Non-pigmented ciliary epithelial cell (primary cell): ENCODE measurements at places on chromosomes 6 and 20.

GRCh38 chr6:128507337-128508310, 12.8 kb downstream of the PTPRK start:
- no peak for DNase-seq

DNA sequence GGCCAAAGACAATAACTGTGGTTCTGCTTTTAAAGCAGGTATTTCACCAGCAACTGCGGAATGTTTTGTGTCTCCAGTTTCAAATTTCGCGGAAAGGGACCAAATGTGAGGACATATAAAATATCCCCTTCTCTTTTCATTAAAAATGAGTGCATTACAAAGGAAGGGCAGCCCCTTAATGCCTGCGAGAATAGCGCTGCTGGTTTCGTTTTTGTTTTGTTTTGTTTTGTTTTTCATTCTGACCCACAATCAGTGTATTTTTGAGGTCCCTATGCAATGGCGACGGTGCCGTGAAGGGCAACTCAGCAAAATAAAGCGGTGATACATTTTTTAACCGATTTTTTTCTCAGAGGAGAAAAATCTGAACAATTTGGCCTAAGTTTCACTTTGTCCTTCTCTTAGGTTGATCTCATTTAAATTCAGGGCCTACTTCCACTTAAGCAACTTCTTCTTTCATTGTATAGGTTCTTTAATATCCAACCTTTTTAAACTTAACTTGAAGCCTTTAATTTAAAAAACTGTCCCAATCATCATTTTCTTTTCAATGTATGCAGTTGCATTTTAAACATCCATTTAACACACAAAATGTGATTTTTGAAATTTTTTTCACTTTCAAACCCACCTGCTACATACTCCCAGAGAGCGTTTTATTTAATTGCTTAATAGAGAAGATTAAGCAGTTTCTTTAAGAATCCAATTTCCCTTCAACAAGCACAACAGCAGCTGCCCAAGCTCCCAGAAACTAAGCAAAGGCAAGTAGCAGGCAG, 2.9 kb upstream of the HIVEP2 start:
- DNase-seq = no peak

DNA sequence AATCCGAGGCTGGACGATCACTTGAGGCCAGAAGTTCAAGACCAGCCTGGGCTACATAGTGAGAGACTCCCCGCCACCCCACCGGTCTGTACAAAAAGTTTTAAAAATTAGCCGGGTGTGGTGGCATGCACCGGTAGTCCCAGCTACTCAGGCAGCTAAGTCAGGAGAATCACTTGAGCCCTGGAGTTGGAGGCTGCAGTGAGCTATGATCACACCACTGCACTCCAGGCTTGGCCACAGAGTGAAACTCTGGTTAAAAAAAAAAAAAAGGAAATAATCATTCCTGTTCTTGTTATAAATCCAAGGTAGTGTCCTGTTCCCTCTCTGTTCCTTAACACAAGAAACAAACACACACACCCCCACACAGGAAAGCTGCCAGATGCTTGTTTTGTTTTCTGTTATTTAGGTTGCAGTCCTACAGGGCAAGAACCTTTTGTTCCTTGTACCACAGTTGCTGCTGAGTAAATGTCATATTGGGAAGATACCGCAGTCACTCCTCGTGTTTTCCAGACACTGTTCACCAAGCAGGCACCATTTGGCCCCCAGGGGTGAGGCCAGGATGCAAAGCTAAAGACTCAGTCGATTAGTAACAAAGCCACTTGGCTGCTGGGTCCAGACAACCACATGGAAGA, 28.9 kb downstream of the ASIP start:
- no peak for DNase-seq

- no peak for DNase-seq
Observed at GRCh38 chr20:8749986-8750385, 318.9 kb upstream of the PLCB4 start.

- no peak for DNase-seq
Observed at GRCh38 chr6:158410784-158411183, 98.5 kb downstream of the TULP4 start.

- no peak for DNase-seq
Observed at GRCh38 chr20:50580016-50580747, 70.0 kb downstream of the PTPN1 start.

DNA sequence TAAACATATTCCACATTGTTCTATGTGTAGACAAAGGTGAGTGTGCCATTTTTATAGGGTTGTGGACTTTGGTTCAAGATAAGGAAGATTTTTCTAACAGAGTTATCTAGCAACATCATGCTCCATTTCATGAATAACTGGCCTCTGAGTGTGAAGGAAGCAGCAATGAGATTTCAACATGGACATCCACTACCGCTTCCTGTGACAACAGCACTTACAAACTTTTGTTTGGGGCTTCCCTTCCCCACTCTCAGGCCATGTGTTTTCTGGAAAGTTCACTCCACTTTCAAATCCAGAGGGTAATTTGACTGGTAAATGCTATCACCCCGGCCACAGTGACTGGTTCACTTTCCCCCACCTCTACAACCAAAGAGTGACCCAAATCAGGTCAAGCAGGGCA, 38.1 kb upstream of the PROKR2 start:
- no peak for DNase-seq

DNA sequence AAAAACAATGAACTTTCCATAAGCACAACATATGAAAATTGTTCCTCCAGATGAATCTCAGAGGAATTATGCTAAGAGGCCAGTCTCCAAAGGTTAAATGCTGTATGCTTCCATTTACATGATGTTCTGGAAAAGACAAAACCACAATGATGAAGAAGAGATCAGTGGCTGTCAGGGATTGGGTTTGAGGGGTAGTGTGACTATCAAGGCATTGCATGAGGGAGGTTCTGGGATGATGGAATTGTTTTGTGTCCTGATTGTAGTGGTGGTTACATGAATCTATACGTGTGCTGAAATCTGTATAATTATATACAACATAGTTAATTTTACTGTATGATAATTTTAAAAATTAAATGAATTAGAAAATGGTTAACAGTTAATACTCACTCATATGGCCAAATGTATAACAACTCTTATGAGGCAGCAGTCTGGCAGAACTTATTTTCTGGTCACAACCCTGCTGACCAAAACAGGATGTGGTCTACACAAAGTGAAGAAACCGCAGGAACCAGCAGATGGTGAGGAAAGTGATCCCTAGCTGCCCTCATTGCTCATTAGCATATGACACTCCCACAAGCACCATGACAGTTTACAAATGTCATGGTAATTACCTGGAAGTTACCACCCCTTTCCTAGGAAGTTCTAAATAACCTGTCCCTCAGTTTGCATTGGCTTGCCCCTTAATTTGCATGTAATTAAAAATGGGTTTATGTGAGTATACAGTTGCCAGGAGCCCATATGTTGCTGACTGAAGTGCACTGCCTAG, 31.9 kb downstream of the NSFL1C start:
- DNase-seq = peak; percentile 78

- DNase-seq = no peak
Observed at GRCh38 chr20:7933346-7933745, 6.9 kb downstream of the HAO1 start.

DNA sequence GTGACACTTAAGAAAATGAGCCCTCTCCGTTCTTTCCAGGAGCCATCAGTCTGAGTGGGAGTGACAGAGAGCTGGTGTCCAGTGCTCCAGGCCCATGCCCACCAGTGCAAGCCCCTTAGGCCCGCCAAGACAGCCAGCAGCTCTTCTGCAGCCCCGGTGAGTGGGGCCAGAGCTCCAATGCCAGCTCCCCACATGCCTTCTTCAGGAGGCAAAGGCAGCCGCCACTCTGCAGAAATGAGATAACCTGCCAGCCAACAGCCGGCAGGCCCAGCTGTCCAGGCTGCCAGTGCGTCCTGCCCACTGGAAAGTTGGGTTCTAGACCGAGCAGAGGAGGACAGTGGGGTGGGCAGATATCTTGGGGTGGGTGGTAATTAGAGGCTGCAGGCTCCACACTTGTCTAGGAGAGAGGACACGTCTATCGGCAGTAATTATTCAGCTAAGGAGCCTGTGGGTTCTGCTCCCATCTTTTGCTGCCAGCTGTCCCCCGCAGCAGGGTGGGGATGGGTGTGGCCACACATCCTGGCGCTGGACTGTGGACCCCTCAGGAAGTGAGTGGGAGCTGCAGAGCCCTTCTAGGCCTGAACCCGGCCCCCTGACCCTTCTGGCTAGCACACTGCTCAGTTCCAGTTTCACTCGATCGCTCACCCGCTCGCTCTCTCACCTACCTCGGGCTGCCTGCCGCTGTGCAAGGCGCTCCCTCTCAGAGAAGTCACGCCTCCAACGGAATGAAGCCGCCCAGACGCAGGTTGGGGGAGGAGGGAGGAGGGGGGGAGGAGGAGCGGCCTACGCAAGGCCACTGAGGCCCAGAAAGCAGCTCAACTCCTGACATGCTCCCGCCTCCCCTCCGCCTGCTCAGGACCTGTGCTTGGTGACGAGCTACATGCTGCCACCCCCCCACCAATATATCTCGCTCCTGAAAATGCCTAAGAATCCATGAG, 3.6 kb downstream of the GRM4 start:
- no peak for DNase-seq

- DNase-seq = no peak
Observed at GRCh38 chr6:44220913-44221290, 2.5 kb upstream of the SLC29A1 start.

- no peak for DNase-seq
Observed at GRCh38 chr6:29171736-29172135, 1.0 kb downstream of the OR2J2 start.

DNA sequence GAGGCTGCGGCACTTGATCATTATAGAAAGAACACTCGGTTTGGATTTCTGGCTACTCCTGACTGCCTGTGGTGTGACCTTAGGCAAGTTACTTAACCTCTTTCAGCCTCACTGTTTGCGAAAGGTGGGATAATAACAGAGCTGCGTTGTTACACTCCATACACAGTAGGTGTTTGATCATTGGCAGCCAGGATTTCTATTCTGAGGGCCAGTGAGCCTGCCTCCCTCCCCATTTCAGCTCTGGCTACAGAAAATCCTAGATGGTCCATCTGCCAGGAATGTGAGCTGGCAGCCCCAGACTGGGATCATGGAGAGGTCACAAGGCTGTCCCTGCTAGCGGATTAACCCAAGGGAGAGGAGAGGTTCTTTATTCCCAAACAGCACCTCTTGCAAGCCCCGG, 2.7 kb downstream of the KCNB1 start:
- DNase-seq = no peak

DNA sequence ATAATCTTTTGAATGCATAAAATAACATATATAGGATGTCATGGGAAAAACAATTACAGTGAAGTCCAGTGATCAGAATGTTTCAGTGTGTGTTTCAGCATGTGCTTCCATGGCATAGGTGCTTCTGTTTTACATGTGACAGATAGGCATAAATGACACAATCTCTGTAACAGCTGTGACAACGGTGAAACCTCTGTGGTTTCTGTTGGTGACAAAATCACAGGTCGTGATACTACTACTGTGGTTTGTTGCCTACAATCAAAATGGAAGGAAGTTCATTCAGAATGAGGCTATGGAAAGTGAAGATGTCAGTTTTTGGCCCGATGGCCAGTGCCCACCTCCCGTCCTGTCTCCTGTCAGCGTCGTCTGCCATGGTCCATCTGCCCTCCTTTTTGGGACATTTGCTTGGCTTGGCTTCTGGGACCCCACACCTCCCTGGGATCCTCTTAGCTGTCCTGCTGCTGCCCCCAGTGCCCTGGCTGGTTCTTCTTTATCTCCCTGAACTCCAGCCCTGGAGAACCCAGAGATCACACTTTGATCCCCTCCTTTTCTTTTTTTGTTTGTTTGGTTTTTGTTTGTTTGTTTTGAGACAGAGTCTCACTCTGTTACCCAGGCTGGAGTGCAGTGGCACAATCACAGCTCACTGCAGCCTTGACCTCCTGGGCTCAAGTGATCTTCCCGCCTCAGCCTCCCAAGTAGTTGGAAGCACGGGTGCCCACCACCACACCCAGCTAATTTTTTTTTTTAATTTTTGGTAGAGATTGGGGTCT, 79.3 kb upstream of the NAA20 start:
- no peak for DNase-seq

- DNase-seq = no peak
Observed at GRCh38 chr20:3764659-3765058, 2.9 kb downstream of the ADISSP start.

- DNase-seq = no peak
Observed at GRCh38 chr20:62860391-62860923, 1.2 kb downstream of the TCFL5 start.

- no peak for DNase-seq
Observed at GRCh38 chr6:113315879-113316278, 541.3 kb upstream of the MARCKS start.

GRCh38 chr20:51417250-51418136, 125.0 kb downstream of the NFATC2 start:
- no peak for DNase-seq

- DNase-seq = no peak
Observed at GRCh38 chr6:16481697-16482399, 243.5 kb downstream of the GMPR start.

GRCh38 chr6:5115168-5115567, 30.0 kb downstream of the PPP1R3G start:
- no peak for DNase-seq

DNA sequence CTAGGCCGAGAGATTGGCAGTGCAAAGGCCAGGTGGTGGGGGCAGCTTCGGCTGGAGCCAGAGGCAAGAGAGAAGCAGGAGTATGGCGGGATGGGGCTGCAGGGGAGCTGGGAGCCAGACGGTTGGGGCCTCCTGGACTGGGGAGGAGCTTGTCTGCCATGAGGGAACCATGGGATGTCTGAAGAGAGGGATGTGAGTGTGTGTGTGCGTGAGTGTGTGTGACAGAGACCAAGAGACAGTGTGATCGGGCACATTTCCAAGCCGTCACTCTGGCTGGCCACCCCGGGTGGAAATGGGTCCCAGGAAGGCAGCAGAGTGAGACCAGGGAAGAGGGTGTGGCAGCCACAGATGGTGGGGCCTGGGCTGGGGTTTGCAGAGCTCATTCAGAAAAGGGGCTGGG, 13.8 kb downstream of the PHACTR3 start:
- DNase-seq = no peak

DNA sequence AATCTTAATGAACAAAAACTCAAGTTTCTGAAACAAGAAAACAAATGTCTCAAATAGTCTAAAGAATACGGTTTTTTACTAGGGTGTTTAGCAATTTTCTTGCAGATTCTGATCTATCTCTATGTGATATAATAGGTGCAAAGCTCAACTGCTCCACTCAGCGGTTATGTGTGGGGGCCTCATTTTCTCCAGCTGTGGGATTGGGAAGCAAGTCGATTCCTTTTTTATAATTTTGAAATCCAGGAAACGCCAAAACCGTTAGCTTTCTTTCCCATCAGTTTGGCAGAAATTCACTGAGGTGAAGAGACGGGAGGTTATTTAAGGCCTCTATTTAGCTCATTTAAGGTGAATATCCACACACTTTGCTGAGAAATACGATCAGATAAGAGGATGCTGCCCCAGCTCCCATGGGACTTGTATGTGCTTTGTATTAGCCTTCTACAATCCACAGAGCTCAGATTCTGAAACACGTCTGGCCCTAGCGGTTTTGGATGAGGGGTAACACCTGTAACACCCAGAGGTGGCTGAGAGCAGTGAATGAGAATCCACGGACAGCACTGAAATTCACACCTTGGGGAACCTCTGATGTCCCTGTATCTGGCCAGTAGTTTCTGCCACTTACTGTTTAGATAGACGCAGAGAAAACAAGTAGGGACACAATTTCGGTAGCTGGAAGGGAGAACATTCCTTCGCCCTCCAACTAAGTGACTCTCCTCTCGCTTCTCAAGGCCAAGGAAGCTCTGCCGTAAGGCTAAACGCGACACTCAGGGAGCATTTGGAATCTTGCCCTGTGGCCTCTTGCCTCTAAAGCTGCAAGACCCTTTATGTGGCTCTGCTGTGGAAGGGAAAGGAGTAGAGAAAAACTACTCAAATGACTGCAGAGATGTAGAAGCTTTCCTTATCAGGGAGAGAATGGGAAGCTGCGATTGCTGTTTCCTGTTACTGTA, 6.5 kb upstream of the BCAS4 start:
- DNase-seq = no peak
